EH (cell line): ENCODE measurements at places on chromosomes 4 and X.

DNA sequence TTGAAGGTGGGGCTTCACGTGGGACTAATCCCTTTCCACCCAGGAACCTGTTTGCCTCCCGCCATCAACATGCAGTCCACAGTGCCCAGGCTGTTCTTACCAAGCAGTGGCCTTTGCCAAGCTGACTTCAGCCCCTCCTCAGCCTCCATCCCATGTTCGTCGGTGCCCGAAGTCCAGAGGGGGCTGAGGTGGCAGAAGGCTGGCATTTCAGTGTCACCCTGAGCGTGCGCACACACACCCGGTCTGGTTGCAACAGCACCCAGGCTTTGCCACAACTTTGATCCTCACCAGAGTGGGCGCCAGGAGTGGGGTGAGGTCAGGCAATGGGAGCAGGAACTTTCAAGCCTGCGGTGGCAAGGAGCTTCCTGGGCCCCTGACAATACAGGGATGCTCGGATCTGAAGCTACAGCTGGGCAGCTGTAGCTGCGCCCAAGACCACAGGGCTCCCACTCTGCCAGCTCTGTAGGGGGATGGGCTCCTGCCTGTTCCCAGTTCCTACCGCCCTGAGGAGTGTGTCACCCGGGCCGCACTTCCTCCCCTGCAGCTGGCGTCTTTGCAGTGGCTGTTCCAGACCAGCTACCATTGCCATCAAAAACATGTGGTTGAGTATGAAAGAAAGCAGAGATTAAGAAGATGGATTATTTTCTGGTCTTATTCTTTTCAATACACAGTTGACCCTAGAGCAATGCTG lies 428.0 kb downstream of the EPHA5 start:
- DNase-seq, result no peak

GRCh38 chr4:31204874-31205273 lies 484.7 kb downstream of the PCDH7 start:
- DNase-seq, result no peak

DNA sequence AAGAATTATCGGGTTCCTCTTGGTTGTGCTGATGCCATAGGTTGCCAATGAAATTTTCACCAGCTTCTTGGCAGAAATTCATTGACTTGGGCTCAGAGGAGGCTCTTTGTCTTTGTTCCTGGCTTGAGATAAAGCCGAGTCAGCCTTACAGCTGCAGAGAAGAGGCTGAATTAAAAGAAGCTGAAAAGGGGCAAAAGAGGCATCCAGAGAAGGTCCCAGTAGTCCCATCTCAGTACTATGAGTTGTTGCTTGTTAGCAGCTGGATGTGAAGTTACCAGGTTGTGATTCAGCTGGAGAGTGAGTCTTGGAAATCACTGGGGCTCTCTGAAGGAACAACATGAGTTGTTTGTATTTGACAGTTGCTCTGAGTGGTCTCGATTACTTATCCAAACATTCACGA lies 59.7 kb downstream of the SMAD1 start:
- DNase-seq, result no peak

- DNase-seq, result no peak
These were observed 64.9 kb upstream of the PSAPL1 start for GRCh38 chr4:7499661-7500060.

DNA sequence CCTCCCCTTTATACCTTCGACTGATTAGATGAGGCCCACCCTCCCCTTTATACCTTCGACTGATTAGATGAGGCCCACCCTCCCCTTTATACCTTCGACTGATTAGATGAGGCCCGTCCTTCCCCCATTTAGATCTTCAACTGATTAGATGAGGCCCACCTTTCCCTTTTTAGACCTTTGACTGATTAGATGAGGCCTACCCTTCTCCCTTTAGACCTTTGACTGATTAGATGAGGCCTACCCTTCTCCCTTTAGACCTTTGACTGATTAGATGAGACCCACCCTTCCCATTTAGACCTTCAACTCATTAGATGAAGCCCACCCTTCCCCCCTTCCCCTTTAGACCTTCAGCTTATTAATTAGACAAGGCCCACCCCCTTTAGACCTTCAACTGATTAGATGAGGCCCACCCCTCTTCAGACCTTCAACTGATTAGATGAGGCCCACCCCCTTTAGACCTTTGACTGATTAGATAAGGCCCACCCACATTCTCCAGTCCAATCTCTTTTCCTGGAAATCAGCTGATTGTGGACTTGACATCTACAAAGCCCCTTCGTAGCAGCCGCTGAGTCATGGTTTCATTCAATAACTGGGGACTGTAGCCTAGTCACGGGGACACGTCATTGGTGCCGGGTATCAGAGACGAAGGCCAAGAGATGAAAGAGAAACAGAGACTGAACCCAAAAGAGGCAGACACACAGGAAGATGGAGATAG lies 28.8 kb upstream of the IL3RA start:
- DNase-seq, result no peak
